Renal pelvis (tissue), 12 donors: ENCODE measurements at places on chromosomes 6 and 20. TPM values are rescaled to one million over a fixed set of nuclear protein-coding genes. Genes with fewer than 3 reads are reported as not detected.

GRCh38 chr6:3879194-3879952 lies 30.2 kb downstream of the FAM50B start:
- DNase-seq: no peak

DNA sequence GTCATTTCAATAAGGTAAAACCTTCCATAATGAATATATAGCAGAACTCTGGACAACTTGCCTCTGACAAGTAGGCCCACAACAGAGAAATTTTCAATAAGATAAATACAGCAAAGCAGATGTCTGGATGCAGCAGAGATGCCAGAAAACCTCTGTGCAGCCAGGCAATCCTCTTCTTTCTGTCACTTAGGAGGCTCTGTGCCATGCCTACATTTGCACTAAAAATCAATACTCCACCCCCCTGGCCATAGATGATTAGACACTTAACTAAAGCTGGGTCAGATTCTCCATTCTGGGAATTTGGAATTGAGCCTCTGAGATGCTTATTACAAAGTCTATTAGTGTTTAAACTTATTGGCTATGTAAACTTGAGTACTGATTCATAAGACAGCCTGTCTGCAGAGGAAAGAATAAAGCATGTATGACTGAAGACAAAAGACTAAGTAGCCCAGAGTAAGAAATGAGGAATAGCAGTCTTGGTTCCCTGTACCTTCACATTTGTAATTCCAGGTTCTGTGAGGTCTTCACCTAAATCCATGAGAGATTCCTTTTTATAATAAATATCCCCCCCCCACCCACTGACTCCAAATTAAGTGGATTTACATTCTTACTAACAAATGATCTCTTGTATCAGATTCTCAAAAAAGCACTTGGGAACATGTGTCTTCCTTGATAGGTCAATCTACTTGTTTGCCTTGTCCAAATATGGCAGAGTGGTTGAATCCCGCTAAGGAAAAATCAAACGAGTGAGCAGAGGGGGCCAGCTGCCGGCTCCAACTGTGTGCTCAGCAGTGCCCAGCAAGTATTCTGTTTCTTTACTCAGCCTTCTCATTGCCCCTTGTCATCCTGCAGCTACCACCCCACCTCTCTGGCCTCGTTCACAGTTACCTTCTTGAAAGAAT lies 20.4 kb downstream of the MAN1A1 start:
- DNase-seq: no peak

- no peak for DNase-seq
These were observed 7.5 kb upstream of the TMEM242 start for GRCh38 chr6:157330831-157331230.

- DNase-seq: no peak
These were observed 24.6 kb upstream of the HTR1B start for GRCh38 chr6:77487808-77488425.

LRRC73 gene
- polyA plus RNA-seq: 1.2 TPM

HLA-B gene
- polyA plus RNA-seq: 104 TPM
